ENCODE measurements at places on chromosomes 1 and 21. TPM values are rescaled to one million over a fixed set of nuclear protein-coding genes. Genes with fewer than 3 reads are reported as not detected.

GRCh38 chr1:93016171-93016570 is 54.9 kb upstream of the DIPK1A start:
- DNase-seq, result no peak

GRCh38 chr21:37498664-37499063 is 132.1 kb downstream of the DYRK1A start:
- no peak for DNase-seq

DNA sequence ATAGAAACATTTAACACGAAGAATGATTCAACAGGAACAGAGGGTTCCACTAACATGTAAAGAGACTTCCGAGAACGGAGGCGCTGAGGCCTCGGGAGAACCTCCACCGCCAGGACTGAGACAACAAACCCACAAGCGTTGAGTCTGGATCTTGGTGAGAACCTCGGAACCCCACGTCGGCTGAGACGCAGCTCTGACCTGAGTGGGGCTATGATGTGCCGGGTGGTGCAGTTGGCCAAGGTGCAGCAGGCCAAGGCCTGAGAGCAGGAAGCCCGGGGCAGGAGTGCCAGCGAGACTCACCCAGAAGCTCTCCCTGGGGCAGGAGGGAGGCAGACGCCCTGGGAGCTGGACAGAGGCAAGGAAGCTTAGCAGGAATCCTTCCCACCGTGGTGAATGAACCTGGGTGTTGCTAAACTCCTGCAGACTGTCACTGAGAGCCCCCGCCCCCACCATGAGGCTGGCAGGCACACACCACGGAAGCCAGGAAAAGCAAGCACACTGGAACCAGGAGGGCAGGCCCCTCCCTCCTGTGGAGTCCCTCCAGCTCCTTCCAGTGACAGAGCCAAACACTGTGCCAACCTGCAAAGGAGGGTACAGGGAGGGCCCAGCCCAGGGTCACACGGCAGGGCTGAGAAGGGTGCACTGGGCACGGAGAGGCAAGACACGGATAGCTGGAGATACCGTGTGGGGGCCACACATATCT is 34.8 kb downstream of the WDR4 start:
- DNase-seq, result no peak

Gene DCST2
- total RNA-seq, result 0.20 TPM

GRCh38 chr1:116498789-116499628 is 71.8 kb downstream of the CD58 start:
- peak; percentile 44 for DNase-seq

- no peak for DNase-seq
These were observed 4.6 kb downstream of the BECN2 start for GRCh38 chr1:241962153-241962552.

- no peak for DNase-seq
These were observed 28.0 kb downstream of the PADI2 start for GRCh38 chr1:17091252-17091651.

Gene CRNN
- not detected for total RNA-seq

DNA sequence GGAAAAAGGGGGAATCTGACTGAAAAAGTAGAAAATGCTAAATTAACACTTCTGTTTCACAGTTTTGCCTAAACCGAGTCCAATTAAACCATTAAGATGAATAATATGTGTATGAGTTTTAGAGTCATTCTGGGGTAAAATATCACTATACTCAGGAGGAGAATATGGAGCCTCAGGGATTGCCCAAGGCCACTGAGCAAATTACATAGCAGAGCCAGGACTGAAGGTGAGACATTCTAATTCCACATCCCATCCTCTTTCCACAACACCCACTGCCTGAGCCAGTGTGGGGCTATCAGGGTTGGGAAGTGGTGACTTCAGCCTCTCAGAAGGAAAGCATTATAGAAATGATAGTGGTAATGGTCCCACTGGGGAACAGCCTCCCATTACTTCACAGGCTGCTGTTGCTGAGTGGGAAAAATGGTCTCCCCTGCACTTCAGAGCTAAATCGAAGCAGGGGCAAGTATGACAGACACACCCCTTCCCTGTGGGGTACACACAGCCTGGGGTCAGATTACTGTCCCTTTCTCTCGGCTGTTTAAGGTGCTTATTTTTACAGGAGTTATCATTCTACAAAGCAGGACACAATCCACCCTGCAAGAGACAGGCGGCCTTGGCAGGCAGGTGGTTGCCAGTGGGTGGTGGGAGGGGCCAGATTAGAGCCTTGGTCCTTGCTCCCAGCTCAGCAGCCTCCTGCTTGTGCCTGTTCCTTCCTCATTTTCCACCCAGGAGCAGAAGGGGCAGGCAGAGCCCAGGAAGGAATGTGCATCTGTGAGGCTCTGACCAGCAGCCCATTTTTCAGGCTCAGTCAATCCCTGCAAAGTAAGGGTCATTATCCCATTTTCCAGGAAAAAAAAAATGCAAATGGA is 9.5 kb upstream of the BCAR3 start:
- no peak for DNase-seq

Gene KRTAP12-2
- total RNA-seq, result not detected

GRCh38 chr1:165717918-165718515 is 19.7 kb upstream of the ALDH9A1 start:
- DNase-seq, result no peak

DNA sequence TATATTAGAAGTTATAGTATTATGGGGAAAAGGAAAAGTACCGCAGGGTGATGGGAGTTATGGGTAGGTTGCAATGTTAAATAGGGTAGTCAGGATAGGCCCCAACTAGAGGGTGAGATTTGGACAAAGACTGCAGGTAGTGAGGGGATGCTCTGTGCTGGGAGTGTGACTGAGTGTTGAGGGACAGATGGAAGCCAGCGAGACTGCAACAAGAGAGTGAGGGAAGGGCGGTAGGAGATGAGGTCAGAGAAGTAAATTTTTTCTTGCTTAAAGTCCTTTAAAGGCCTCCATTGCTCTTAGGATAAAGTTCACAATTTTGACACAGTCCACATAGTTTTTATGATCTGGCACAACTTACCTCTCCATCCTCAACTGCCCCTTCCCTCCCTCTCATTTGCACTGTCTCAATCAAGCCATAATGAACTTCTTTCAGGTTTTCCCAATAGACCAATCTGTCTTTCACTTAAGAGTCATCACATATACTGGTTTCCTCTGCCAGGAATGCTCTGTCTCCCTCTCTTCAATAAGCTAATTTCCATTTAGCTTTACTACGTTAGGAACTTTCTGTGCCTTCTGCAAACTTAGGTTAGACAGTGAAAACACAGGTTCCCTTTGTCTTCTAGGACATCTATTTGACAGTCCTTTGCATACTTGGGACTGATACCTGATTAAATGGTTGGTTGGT is 237.7 kb upstream of the CACYBP start:
- no peak for DNase-seq

Gene VASH2
- total RNA-seq, result 0.22 TPM

GRCh38 chr1:167487614-167488013 is 30.7 kb downstream of the CD247 start:
- no peak for DNase-seq

- DNase-seq, result no peak
These were observed 5.6 kb downstream of the MX2 start for GRCh38 chr21:41367301-41367944.

GRCh38 chr1:61132176-61132638 is 49.8 kb downstream of the NFIA start:
- DNase-seq, result no peak

- DNase-seq, result peak; percentile 32
These were observed 4.8 kb downstream of the TCHH start for GRCh38 chr1:152110365-152110859.

DNA sequence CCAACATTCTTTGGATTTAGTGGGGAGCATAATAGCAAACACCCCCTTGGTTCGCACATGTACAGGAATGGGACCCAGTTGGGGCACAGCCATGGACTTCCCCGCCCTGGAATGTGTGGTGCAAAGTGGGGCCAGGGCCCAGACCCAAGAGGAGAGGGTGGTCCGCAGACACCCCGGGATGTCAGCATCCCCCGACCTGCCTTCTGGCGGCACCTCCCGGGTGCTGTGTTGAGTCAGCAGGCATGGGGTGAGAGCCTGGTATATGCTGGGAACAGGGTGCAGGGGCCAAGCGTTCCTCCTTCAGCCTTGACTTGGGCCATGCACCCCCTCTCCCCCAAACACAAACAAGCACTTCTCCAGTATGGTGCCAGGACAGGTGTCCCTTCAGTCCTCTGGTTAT is 21.8 kb downstream of the UQCRHL start:
- DNase-seq, result no peak

- no peak for DNase-seq
These were observed 64.7 kb downstream of the SNRPE start for GRCh38 chr1:203926025-203926540.

- DNase-seq, result no peak
These were observed 14.3 kb downstream of the TMEM35B start for GRCh38 chr1:34970829-34971228.

DNA sequence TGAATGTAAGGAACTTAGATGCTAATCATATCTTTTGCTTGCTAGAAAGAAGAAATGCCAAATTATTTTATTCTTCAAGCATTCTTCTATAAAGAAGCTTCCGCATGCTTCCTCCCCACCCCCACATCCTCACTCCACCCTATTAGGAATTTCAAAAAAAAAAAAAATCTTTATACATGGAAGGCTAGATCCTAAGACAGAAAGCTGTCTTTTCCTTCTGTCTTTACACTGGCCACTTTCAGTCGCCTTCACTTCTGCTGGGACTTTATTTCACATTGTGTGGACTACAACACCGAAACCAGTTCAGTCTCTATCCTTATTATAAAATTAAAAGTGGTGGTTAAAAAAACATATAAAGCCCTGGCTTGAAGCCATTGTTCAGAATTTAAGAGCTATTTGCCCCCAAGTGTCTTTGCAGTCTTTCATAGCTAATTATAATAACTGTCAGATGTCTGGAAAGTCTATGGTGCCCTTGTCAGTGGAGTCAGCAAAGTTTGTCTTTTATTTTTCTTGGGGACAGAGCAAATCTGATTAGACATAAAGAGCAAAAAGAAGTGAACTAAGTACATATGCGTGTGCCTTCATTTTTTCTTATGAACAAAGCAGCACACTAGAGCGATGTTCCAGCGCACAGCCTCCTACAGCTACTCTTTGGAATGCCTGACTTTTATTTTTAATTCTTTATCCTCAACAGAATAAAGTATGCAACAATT is 297.7 kb downstream of the PTPRC start:
- no peak for DNase-seq

- DNase-seq, result no peak
These were observed 12.6 kb downstream of the NTPCR start for GRCh38 chr1:232962761-232963745.

DNA sequence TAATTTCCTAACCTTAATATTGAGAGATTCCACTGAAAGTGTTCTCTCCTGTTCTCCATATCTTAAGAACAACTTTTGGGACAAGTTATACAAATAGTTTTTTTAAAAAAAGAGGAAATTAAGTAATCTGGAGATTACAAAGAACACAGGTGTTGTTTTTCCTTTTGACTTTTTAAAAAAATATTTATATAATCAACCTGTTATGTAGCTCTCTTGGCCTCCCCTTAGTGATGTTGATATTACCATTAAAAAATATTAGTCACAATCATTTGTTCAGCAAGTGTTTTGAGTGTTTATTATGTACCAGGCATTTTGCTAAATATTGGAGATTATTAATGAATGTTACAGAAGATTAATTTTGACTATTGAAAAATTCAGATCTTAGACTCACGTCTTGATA is 8.1 kb downstream of the MAN1A2 start:
- DNase-seq, result no peak

GRCh38 chr1:2231532-2232254 is 3.6 kb downstream of the SKI start:
- peak; percentile 77 for DNase-seq

Gene GUK1
- total RNA-seq, result 294 TPM

Gene ADAMTS4
- total RNA-seq, result 2.5 TPM

GRCh38 chr1:76250271-76250670 is 175.7 kb downstream of the ST6GALNAC3 start:
- DNase-seq, result no peak

Gene SLC30A10
- total RNA-seq, result not detected

DNA sequence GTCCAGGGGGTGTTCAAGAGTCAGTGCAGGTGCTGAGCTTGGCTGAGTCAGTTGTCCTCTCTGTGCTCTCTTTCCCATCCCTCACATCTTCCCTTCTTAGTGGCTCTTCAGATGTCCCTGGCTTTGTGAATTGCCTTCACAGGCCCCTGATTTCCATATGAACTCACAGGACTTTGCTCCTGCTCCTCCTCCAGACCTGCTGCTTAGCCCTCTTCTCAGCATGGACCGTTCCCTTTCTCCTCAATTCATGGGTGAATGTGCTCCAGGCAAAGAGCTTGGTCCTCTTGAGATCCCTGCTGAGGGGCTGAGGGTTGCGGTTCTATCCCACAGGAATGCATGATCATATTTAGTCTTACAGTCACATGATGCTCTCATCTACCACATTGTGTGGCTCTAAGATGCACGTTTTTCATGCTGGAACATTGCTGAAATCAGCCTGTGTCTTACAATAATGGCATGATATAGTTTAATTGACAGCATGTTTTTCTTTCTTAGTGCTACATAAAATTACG is 30.5 kb downstream of the CACNA1E start:
- no peak for DNase-seq

Gene C2CD2
- 6.3 TPM for total RNA-seq

Gene MRAP
- total RNA-seq, result not detected

- no peak for DNase-seq
These were observed 51.0 kb downstream of the KCNK2 start for GRCh38 chr1:215133532-215133931.

GRCh38 chr1:7177021-7177420 is 391.8 kb downstream of the CAMTA1 start:
- DNase-seq, result no peak

DNA sequence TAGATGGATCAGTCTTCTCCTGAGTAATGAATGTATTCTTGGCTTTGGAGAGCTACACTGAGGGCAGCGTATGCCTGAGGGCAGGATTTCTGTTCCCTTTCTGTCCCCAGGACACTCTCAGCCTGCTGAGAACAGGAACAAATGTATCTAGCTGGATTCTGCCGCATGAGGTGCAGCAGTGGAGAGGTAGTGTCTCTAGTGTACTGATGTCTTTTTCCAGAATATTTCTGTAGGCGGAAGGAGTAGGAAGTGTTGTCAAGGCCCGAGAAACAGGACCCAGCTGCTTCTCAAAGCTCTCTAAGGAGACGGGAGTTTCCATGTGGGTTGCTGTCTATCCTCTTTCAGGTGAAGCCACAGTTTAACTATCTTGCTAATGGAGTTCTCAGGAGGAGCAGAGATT is 65.5 kb downstream of the MT1HL1 start:
- no peak for DNase-seq

- no peak for DNase-seq
These were observed 178.4 kb downstream of the USP25 start for GRCh38 chr21:15908187-15908586.

DNA sequence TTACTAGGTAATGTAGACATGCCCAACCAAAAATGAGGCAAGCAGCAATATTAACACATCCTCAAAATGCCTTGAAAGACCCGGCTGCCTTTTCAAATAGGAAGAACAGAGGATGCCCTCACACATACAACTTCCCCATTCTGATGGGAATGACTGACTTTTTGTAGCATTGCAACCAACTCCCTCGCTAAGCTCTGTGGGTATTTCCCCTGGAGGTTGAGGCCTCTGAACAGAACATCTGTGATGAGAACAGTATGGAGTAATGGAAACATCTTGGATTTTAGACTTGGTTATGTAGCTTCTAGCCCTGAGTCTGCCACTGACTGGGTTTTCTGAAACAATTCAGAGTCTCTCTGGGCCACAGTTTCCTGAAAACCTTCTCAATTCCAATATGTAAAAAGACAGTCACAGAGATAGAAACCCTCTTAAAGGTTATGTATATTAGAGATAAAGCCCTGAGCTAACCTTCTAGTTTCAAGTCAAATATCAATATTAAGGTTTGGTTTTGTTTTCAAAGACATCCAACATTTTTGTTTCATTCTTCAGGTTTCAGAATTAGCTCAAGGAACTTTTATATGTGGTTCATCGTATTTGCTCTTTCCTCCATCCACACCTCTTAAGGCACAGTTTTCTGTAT is 311.5 kb downstream of the SETD4 start:
- no peak for DNase-seq

Gene TTC22
- total RNA-seq, result 5.3 TPM

Data from activated naive CD8-positive, alpha-beta T cell treated with anti-CD3 and anti-CD28 coated beads for 36 hours (primary cell).